NCI-H1048 (cell line): ENCODE measurements at places on chromosomes 13 and 19.

DNA sequence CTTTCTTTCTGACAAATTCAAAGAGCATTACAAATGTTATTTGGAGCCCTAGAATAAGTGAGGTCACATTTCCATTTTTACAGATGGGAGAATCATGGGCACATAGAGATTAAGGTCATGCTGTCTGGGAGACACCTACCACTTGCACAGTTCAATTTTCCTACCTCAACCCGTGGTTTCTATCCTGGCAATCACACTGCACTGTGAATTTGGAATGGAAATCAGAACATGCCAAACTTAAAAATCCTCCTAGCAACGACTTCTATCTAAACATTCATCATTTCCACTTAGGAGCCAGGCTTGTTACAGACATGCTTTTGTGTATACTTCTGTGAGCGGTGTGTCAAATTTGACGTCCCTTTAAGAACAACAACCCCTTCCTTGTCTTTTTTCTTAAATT, 251.5 kb downstream of the DNAJC15 start:
- DNase-seq, result no peak

GRCh38 chr13:106696140-106696539, 128.2 kb upstream of the ARGLU1 start:
- DNase-seq, result no peak

DNA sequence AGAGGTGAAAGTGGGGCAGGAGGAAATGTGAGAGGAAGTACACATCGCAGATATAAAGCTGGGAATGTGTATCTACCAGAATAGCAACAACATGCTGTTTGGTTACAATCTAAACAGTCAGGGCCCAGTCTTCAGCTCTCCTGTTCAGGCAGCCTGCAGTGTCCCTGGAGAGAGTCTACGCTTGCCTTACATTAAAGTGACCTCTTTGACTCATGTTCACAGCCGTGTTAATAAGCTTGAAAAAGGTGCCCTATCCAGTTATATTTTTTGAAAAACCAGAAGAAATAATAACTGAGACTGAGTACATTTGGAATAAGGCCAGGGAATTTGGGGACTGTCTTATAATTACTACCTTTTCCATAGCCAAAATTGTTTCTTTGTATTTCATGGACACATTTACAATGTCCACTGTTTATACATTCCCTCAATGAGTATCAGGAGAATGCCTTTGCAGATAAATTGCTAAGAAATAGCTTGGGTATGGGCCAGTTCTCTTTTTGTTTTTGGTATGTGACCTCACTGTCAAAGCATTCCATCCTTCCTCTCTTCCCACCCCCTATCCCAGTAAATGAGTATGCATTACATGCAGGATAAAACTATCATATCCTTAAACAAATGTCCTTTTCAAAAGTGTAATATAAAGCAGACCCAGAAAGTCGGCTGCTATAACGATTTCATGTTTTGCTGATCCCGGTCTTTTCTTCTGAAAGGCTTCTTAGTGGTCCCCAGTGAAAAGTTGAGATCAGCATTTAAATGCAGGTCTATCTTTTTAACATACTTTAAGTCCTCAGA, 82.6 kb downstream of the PCDH9 start:
- DNase-seq, result no peak

DNA sequence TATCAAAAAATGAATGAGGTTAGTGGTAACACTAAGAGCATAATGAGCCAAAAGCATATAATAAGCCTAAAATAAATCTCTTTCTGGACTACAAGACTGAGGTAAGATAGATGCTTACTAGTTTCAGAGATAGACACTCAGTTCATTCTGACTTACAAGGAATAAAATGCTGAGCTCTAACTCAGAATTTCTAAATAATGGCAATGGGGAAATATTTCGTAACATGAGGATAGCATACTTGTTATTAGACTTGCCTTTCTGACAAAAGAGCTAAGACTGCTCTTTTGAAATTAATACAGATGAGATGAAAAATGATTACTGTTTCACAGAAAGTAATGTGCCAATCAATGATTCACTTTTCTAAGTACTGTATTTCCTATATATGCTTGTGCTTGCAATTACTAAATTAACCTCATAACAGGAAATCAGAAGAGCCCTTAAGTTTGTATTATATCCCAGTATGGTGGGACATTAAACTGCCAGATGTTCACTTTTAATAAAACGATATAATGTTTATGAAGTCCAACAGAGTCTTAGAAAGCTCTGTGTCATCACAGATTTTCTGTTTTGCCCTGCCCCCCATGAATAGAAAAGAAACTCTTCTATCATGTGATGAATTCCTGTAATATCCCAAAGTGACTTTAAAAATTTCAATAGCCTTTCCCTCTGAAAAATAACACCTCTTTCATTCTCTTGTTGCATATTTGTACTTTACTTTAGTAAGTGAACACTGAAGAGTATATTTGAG, 2771.0 kb upstream of the PCDH20 start:
- no peak for DNase-seq

- DNase-seq, result no peak
Measured at GRCh38 chr19:18379803-18380747, 5.9 kb upstream of the GDF15 start.

DNA sequence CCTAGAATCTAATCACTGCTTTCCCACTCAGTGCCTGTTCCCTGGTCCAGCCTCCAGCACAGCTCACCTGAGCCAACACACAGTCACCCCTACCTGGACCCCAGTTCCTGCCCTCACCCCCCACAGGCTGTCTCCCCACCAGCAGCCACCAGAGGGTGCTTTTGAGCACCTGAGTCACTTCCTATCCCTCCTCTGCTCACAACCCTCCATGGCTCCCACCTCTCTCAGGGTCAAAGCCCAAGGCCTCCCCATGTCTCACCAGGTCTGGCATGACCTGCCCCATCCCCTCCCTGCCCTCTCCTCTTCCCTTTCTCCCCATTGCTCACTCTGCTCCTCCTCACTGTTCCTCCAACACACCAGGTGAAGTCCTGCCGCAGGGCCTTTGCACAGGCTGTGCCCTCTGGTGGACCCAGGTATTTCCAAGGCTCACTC, 7.1 kb upstream of the DPP9 start:
- DNase-seq, result no peak

- no peak for DNase-seq
Measured at GRCh38 chr13:73998631-73999030, 135.6 kb downstream of the KLF12 start.
